ENCODE measurements at places on chromosomes 6 and 20.
A peak's percentile ranks its signal among the peaks of the same experiment; 100 is the strongest.

GRCh38 chr6:14964556-14965270 lies 281.2 kb upstream of the JARID2 start:
- no peak for ATAC-seq

DNA sequence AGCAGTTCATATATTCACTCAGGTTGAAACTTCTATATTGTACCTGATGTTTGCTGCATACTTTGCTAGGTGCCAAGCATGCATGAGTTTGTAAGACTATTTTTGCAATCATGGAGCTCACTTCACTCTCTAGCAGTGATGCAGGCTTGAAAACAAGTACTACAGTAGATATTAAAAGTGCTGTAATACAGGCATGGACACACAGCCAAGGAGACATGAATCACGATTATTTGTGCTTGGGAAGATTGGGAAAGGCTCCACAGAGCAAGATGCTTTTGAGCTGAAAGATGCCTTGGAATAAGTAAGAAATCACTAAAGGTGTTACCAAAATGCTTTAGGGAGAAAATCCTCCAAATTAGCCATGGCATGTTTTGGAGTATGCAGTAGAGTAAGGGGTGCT lies 427.4 kb downstream of the UTRN start:
- no peak for ATAC-seq

DNA sequence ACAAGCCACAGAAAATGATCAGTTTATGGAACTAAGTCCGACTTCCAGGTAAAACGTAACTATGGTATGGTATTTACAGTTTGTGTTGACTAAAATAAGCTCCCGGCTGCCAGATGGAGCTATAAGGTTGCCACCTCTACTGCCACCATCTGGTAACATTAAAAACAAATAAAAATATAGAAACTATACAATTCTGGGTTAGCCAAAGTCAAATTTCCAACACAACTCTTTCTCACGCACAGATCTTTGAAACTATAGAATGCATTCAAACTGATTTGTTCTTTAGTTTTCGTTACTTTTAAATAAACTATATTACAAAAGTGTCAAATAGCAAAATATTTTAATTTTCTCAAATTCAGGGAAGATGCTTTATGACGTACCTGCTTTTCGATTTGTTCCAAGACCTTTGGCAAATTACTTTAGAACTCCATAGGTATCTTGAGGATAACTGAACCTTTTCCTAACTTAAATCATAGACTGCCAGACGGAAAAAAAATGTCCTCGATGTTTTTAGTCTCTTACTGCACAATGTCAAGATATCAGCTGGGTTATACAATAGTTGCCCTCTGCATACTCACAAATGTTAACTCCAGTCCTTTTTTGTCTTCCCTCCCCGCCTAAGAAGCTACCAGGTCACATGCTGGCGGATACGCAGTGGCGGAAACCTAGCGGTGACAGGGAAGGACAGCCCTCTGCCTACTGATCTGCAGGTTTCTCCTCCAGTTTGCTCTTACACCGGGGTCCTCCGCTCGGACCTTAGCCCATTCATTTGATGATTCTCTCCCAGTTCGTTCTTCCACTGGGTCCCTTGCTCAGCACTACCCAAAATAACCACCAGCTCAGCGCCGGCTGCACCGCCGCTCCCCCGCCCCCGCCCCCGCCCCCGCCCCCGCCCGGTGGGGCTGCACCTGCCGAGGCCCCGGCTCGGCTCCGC lies 888 bp downstream of the SLC17A5 start:
- peak; percentile 69 for ATAC-seq

DNA sequence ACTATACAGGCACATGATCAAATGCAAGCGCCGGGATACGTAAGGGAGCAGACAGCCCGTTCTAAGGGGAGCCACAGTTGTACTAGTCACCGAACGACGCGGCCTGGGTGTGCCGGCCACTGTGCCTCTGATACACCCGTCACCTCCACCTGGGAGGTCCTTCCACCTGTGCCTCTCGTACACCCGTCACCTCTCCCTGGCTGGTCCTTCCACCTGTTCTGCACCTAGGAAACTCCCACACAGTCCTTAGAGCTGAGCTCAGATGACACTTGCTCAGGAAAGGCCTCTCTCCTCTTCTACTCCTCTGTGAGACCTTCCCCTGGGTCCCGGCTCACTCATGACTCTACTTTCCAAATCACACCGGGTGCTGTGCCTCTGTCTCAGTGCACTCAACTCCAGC lies 245.0 kb downstream of the TTLL2 start:
- ATAC-seq = no peak

DNA sequence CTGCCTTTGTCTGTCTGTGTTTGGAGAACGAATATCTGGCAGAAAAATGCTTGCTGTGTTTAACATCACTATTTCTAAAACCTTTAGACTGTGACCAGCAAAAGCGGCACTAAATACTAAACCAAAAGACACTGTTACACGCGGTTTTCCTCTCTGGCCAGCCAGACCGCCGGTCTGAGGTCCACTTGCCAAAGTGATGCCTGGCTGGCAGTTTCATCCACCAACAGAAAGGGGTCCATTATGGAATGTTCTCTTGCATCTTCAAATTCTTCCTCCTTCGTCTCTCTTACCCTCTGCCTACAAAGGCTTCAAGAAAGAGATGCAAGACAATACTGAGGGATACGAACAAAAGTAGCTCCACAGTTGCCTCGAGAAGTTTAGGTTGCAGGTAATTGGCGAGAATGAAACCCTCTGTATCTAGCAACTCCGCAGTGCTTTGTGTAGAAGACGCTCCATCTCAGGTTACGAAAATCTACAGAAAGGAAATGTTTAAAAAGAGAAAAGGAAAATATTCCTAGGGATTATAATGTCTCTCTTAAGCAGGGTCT lies 176.6 kb downstream of the TRIM27 start:
- ATAC-seq = no peak
